Hematopoietic multipotent progenitor cell treated with erythropoietin and hydrocortisone succinate and interleukin-3 and kit ligand, for 8 days (in vitro differentiated cells): ENCODE measurements at places on chromosomes 3 and 15.

GRCh38 chr3:193771653-193772421 is 178.8 kb downstream of the OPA1 start:
- no peak for DNase-seq

- DNase-seq, result peak; percentile 18
These were observed 155.6 kb upstream of the TSC22D2 start for GRCh38 chr3:150252462-150252861.

GRCh38 chr3:73765878-73766545 is 141.3 kb upstream of the PDZRN3 start:
- DNase-seq, result no peak

DNA sequence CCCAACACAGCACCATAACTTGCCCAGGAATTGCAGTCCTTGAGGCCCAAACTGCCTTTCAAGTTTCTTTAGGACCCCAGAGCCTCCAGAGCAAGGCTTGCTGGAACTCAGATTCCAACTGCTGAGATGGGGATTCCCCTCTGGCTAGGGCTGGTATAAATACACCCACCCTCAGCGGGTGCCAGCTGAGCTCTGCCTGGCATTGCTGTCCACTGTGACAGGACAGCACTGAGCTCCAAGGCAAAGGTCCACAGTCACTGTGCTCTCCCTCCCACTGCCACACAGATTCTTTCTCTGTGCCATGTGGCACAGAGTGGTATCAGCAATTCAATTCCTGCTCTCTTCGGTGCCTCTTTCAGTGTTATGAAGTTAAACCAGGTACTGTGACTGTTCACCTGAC is 304.2 kb upstream of the LMCD1 start:
- no peak for DNase-seq

DNA sequence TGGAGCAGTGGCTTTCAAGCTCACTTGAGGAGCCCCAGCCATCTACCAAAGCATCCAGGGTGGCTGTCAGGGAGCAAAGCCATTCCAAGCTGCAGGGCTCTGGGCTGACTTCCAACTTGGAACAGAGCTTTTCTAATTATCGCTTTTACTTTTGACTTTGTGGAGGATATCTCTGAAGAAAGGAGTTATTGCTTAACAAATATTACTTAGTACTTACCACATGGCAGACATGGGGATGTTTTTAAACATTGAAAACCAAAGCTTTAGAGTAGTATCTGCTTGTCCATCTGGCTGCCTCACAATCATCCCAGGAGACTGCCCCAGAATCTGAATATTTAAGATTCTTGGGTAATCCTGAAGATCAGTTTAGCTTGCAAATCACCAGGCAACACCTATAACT is 8.9 kb downstream of the TAGLN3 start:
- no peak for DNase-seq

DNA sequence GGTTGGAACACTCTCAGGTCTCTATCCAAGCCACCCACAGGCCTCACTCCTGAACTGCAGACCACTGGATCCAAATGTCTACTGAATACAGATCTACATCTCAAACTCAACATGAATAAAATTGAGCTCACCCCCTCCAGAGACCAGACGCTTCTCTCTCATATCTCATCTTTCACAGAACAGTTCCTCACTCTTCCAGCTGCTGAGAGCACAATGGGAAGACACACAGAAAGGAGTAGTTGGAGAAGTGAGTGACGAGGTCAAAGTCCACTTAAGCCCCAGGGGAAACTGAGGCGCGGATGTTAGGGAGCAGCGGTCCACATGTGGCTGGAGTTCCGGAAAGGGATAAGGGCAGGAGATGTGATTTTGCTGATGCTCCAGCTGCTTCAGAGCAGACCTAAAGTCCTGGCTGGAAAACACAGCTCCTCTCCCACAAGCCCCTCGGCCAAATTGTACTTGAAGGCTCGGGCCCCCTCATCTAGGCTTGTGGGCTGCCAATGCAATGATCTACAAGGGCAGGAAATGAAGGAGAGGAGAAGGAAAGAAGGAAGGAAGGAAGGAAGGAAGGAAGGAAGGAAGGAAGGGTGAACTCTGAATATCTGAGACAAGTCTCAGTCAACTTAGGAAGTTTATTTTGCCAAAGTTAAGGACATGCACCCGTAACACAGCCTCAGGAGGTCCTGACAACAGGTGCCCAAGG is 211.2 kb upstream of the TLE3 start:
- no peak for DNase-seq

GRCh38 chr3:125109536-125109925 is 53.7 kb upstream of the HEG1 start:
- no peak for DNase-seq

DNA sequence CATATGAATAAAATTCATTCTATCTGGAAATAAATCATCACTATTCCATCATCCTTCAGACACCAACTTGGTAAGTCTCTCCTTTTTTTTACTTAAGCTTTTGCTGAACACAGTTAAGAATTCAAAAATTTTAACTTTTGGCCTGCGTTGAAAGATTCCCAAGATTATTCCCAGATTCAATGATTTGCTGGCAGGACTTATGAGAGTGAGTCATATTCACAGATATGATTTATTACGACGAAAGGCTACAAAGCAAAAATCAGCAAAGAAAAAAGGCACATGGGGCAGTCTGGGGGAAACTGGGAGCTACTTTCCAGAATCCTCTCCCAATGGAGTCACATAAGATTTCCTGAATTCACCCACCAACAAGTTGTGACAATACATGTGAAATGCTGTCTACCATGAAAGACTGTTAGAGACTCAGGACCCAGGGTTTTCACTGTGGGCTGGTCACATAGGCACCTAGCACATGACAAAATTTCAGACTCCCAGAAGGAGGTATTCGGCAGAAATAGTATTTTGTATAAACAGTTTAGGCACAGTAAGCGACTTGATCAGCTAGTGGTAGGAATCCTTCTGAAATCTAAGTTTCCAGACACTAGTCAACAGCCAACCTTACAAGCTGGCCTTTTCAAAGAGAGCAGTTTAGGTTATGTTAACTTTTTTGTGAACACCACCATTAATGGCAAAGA is 82.1 kb downstream of the DLG1 start:
- DNase-seq, result no peak

- no peak for DNase-seq
These were observed 655 bp upstream of the RAB11A start for GRCh38 chr15:65868546-65869125.

DNA sequence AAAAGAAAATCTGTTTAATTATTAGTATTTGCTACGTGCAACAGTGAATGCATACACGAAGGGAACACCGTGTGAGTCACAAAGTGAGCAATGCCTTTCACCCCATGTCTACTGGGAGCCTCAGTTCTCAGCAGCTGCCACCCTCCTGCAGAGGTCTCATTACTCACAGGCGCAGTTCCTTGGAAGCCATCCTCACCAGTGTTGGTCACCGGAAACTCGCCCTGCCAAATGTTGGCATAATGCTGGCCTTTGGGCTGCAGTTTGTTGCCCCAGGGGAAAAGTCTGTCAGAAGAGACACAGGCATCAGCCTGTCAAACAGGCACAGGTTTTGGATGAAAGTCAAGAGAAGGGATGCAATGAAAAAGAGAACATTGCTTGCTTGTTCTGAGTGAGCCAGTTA is 50.1 kb downstream of the SUMF1 start:
- DNase-seq, result no peak

DNA sequence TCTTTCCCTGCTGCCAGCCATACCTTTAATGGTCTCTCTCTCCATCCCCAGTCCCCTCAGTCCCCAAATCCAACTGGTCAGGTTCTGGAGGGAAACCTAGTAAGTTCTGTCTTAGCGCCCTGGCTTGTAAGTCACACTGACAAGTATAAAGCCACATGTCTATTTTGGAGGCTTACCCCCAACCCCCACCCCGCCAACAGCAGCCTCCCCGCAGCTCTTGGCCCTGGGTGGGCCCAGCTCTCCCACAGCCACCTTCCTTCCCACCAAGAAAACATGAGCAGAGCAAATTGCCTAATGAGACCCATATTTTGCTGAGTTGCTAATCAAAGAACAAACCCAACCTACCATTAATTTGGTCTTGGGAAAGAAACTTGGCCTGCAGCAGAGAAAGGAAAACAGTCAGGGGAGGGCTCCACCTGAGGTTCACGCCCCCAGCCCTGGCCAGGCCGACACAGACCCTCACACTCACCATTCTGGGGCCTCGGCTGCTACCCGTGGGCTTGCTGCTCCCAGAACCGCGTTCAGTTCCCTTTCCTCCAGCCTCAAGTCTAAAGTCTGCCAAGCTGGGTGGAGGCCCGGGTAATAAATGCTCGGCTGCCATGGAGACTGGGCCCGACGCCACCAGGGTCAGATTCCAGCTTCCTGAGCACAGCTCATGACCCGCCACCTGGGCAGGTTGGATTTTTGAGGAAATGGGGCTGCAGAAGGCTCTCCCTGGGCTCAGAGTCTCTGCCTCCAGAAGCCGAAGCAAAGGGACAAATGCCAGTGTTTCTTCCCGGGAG is at the start of gene CALML4:
Gene CALML4, minus strand, starts transcription at position 557 of the 782 bp plus-strand sequence. Its CDS starts 85 bp downstream, at position 472.
- DNase-seq, result no peak

- no peak for DNase-seq
These were observed 20.3 kb upstream of the BSN start for GRCh38 chr3:49533786-49534519.

DNA sequence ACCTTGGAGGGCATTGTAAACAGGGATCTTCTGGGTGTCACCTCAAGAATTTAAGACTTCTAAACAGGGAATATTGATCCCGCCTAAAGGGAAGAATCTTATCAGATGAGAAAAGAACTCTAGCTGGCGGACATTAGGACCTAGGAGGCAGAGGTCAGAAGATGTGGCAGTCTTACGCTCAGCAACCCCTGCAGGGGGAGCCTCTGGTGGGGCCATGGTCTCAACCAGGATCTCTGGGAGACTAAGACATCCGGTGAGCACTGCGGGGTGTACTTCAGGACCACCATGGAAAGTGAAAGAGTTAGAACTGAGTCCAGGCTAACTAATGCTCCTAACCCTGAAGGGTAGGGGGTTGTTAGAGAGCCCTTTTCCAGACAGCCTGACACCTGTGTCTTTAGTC is 295.2 kb downstream of the VGLL3 start:
- DNase-seq, result no peak

DNA sequence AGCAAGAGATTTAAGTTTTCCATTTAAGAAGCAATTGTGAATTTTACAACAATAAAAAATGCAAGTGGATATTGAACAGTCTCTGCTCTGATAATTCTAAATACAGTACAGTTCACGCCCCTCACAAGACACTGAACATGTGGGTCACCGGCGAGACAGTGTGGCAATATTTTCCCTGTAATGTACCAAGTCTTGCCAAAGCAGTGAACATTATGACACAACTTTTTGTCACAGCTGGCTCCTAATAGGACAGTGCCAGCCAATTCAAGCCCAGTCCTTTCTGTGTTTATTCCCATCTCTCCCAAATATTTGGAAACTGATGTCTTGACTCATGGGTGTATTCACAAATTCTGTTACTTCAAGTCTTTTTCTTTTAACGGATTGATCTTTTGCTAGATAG is 62.3 kb downstream of the PPARG start:
- DNase-seq, result peak; percentile 8

DNA sequence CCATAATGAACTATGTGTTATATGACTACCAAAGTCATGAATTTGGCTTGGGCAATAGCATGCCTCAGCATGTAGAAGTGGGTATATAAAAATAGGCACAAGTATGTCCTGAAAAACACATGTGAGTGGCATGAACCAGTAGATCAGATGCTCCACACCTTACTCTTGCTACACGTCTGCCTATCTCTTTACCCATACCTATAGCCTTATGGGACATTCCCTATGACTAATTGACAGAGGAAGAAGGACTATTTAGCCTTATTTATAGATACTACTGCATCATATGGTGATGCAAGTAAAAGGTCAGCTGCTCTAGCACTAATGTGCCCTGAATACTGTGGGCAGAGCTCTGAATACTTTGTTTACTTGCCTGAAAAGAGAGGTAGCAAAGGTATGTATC is 81.0 kb upstream of the ZPLD1 start:
- no peak for DNase-seq

DNA sequence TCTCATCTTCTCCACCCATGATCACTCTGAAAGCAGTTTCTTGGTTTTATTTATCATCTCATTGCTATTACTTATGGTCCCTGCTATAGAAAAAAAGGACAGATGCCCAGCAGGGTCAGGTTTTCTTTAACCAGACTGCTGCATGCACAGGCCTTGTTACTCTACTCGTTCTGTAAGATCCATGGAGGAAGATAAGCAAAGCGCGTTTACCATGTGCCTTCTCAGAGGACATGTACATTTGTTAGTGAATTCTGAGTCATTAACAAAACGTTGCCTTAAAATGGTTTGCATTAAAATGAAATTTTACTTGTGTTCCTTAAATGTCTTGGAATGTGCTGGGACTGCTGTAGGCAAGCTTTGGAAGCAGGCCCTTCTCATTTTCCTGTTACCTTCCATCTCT is 657.3 kb upstream of the KCNMB2 start:
- DNase-seq, result no peak

GRCh38 chr3:115930922-115931321 is 307.6 kb downstream of the GAP43 start:
- no peak for DNase-seq

DNA sequence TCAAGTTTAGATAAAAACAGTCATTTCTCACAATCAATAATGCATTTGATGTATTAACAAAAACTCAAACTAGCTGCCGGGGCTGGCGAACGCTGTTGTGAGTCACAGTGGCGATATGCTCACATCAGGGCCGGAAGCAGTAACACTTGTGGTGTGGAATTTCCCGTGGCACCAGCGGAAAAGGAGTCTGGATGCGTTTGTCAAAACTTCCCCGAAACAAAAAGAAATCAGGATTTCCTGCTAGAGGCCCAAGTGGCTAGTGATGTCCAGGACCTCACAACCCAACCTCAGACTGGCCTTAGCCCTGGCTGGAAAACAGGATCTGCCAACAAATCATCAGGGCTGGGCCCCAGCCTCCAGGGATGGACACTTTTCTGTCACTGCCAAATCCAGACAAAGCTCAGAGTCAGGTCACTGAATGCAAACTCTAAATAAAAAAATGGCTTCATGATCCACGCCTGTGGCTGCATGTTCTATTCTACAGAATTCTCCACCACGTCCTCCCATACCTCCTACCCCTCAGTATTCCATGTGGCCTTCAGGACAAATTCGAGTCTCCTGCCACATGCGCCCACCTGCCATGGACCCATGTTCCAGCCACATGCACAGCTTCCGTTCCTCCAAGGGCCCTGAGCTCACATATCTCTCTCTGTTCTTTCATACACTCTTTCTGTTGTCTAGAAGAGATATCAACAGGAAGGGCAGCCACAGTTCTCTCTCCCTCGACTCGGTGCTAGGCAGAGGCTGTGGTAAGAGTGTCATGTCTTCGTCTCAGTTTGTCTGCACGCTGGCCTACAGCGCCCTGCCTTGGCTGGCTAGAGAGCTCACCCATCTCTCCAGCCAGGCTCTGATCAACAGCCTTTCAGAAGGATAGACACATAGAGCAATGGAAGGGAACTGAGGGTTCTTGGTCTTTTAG is 35.4 kb downstream of the EHD4 start:
- DNase-seq, result peak; percentile 18
